CD4-positive, alpha-beta T cell treated with Interleukin-2 at 100 ng/mL for 4 hours (primary cell): ENCODE measurements at places on chromosomes 16 and 17.

DNA sequence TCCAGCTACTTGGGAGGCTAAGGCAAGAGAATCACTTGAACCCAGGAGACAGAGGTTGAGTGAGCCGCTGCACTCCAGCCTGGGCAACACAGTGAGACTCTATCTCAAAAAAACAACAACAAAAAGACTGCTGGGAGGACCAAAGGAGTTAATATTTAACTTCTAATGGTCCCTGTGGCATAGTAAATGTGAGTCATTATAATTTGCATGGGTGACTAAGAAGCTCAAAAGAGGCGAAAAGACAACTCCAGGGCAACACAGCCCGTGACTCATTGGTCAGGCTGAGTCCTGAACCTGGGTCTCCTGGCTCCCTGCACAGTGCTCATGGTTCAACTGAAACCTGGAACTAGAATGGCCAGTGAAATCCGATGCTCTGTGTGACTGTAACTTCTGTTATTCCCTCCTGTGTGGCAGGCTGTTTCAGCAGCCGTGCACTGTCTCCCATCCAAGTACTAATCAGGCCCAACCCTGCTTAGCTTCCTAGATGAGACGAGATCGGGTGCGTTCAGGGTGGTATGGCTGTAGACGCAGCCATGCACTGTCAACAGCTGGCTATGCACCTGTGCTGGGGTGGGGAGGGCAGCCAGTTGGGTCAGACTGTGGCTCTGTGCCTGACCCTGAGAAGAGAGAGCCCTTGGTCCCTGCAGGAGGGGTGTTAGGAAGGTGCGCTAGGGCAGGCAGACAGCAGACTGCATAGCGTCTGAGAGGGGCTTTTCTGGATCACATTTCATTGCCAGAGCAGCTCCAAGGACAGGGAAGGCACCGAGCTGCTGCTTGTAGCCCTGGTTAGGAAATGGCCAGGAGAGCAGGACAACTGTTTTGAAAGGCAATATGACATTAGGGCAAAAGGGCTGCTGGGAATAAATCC is 14.5 kb upstream of the GPRC5C start:
- peak; percentile 2 for DNase-seq

GRCh38 chr17:2722611-2723010 is 11.0 kb upstream of the CLUH start:
- no peak for DNase-seq

DNA sequence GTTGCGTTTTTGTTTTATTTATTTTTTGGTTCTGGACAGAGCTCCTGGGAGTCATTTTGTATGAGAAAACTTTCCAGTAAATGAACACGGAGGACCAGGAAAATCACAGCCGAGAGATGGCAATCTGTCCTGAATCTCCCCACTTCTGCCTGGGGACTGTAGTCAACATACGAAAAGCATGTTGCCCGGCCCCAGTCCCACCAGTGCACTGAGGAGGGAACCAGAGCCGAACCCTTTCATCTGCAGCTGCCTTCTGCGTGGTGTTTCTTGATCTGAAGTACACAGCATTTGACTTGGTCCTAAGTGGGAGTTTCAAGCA is 18.9 kb downstream of the SNX11 start:
- DNase-seq, result no peak

GRCh38 chr17:6241996-6242395 is 171.8 kb downstream of the WSCD1 start:
- no peak for DNase-seq

DNA sequence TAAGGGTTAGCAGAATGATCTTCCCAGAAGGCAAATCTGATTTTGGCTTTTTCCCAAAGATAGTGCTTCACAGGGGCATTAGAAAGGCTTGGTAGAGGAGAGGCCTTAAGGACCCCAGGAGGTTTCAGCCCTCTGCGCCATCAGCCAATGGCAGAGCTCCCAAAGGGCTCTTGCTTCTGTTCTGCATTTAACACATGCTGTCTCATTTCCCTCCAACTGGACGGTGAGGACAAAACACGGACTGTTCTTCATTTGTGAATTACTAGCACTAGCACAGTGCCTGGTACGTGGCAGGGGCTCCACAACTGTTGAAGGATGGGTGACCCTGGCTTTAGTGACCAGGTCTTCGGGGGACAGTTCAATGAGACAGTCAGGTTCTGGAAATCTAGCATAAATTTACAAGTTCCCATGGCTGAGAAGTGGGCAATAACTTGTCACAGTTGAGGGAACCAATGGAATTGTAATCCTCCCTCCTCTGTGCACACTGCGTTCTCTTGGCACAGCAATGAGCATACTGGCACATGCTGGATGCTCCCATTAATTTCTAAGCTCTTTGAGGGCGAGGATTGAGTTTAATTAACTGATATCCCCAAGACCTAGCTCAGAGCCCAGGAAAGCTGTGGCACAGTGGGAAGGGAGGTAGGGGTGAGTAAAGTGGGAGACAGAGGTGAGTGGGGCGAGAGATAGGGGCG is 45.4 kb downstream of the COG7 start:
- DNase-seq, result no peak

- no peak for DNase-seq
Observed at GRCh38 chr16:471353-472198, 46.1 kb downstream of the RAB11FIP3 start.

- DNase-seq, result no peak
Observed at GRCh38 chr17:76597156-76598003, 11.7 kb upstream of the ST6GALNAC2 start.

DNA sequence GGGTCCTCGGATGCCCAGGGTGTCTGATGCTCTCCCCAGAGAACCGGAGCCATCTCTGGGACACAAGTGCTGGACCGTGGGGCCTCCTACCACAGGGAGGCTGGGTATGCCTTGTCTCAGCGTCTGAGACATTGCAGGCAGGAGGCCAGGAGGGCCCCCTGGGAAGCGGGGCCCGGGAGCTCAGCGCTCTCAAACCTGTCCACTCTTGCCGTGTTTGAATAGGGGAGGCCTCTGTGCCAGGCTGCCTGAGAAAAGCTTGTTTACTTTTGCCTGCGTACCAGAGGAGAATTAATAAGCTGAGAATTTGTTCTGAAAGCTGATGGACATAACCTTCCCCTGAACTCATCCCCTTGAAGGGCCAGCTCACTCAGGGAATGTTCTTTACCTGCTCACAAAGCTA is 163.8 kb downstream of the NTN1 start:
- no peak for DNase-seq

DNA sequence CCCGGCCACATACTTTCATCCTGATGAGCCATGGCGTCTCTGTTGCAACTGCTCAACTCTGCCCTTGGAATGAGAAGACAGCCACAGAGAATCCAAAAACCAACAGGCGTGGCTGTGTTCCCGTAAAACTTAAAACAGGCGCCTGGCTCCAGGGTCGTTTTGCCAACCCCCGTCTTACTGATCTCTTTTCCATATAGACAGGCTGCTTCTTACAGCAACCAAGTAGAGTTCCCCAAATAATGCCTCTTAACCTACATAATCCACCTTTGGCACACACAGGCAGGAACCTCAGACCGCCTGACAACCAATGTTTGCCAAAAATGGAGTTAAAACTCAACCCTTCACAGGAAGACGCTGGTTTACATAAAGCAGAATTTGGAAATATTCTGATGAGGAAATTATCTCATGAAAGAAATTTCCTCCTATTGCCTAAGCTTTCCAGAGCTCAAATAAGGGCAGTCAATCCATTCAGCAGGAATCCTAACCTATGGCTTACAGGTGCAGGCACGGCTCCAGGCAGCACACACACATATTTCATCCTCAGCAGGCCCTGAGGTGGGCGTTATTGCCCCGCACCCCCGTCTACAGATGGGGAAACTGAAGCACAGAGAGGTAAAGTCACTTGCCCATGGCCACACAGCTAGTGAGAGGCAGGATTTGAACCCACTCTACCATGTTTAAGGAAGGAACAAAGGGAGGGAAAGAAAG is 35.8 kb downstream of the LITAF start:
- no peak for DNase-seq

GRCh38 chr17:56956992-56957391 is 3.9 kb downstream of the COIL start:
- DNase-seq, result no peak

GRCh38 chr17:55155856-55156560 is 108.8 kb upstream of the HLF start:
- DNase-seq, result no peak

DNA sequence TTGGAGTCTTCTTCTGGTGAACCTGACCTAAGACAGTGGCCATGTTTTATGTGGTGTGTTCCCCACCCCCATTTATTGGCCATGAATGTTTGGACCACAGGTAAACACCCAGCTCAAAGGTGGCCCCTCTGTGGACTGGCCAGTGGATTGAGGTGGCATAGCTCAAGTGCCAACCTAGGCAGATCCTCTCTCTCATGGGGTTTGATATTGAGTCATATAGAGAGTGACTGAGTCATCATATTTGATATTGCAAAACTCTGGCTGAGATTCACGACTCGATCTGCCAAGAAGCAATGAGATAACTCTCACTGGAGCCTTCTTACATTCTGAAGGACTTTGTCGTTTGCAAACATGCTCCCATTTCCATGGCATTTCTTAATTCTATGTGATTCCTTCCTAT is 10.5 kb upstream of the TEKT3 start:
- DNase-seq, result no peak
